Hepatocyte (in vitro differentiated cells): ENCODE measurements at places on chromosomes 16 and 17. TPM values are rescaled to one million over a fixed set of nuclear protein-coding genes. Genes with fewer than 3 reads are reported as not detected.

The TAT gene
- 3.9 and 4.2 TPM in 2 replicates for total RNA-seq

The RAPGEFL1 gene
- 4.0 and 4.9 TPM in 2 replicates for total RNA-seq

GRCh38 chr17:29734640-29735039 is 111.9 kb upstream of the CORO6 start:
- no peak for DNase-seq

DNA sequence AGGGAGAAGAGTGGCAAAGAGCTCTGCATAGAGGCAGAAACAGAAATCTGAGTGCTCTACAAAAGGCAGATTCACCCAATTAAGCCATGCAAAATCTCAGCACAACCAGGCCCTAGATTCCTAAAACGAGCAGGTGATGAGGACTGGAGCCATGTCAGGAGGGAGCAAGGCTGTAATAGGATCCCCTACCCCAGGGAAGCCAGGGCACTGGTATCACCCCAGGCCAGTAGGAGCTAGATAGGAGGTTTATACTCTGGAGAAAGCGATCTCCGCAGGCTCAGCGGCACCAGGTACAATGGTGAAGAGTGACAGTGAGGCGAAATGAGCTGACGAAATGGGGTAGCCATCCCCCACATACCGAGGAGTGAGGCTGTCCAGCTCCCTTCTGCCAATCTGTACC is 171.5 kb downstream of the PARN start:
- no peak for DNase-seq

The LASP1 gene
- 214 and 238 TPM in 2 replicates for total RNA-seq

The TAF15 gene
- total RNA-seq = 36.1 and 48.2 TPM in 2 replicates

- no peak for DNase-seq
These were observed 41.7 kb downstream of the DNAH17 start for GRCh38 chr17:78535273-78536197.

GRCh38 chr17:77825621-77826020 is 132.9 kb upstream of the TNRC6C start:
- DNase-seq = no peak
